Foreskin keratinocyte (primary cell): ENCODE measurements at places on chromosomes 2 and 18.

DNA sequence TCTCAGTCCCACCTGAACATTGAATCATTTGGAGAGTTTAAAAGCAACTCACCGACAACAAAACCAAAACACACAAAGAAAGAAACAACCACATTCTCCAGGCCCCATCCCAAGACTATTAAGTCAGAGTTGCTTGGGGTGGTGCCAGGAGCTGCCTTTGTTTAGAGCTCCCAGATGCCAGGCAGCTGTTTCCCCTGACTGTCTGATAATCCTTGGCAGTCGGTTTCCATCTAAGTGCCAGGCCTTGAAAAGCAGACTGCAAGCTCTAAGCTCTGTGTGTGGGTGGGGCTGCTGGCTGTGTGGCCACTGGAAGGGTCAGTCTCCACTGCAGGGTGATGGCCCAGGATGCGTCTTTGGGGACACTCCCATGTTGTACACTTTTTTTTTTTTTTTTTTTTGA lies 255.3 kb upstream of the AGAP1 start:
- DNase-seq = peak; percentile 28

- DNase-seq = peak; percentile 35
Observed at GRCh38 chr2:173571021-173571821, 216.5 kb downstream of the CDCA7 start.

GRCh38 chr2:26459991-26460612 lies 17.8 kb downstream of the OTOF start:
- DNase-seq = no peak

DNA sequence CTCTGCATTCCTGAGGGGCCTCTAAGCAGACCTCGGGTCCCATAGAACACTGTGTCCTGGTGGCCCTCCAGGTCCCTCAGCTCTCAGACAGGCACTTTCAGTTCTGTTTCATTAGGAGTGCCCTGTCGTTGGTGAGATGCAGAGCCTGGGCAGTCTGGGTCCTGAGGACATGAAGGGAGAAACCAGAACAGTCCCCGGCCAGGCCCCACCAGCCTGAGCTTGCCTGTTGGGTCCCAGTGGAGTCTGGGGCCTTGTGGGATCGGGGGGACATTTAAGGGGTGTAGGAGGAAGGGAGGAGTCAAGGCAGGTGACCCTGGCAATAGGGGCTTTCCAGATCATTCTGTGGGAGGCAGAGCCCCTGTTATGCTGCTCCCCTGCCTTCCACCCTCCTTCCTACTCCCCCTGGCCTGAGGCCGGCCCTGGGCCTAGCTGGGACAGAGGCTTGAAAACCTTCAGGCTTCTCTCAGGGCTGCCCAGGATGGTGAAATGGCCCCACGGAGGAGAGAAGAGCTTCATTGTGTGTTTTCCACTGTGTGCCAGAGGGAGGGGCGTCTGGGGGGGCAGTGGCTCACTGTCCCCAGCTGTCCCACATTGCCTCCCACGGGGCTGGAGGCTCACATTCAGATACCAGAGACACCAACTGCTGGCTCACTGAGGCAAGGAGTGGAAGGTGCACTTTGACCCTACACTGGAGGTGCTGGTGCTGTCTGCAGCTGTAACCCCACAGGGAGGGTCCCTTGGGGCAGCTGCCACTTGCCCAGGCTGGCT lies 26.6 kb upstream of the CATIP start:
- no peak for DNase-seq

- DNase-seq = no peak
Observed at GRCh38 chr18:79543861-79544385, 135.7 kb upstream of the CTDP1 start.

DNA sequence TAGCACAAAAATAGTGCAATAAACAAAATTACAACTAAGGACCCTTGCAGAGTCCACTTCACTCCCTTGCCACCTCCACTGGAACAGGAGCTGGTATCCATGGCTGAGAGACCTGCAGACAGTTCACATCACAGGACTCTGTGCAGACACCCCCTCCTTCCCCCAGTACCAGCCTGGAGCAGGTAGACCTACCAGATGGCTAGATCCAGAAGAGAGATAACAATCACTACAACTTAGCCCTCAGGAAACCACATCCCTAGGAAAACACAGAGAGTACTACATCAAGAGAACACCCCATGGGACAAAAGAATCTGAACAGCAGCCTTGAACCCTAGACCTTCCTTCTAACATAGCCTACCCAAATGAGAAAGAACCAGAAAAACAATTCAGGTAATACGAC lies 49.8 kb downstream of the FBXO15 start:
- no peak for DNase-seq

DNA sequence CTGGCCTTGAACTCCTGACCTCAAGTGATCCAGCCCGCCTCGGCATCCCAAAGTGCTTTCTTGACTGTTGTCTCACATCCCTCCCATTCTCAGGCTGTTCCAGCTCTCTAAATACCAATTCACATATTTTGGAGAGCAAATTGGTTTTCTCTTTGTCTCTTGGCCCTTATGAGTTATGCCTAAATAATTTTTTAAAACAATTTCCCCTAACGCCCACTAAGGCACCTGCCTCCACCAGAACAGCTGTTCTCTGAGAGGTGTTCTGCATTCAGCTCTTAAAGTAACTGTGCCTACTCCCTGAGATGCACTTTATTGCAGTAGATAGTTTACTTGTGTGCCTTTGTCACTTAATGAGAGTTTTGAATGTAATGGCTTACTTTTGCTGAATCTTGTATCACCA lies 6.9 kb downstream of the CCDC195 start:
- no peak for DNase-seq

DNA sequence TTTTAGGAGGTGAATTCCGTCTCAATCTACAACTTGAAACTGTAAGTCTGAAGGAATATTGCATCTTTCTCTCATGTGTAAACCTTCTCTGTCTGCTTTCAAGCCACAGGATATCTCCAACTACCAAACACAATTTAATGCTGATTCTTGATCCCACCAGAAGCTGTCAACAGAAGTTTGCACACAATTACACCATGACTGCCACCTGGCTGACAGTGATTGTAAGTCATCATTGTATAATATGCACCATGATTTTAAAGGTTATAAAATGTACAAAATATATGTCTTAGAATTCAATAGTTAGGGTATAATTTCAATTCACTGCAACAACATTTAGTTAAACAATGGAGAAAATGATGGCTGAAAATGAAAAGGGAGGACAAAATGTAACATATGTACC lies 18.4 kb downstream of the PREPL start:
- DNase-seq = no peak

- DNase-seq = no peak
Observed at GRCh38 chr2:120844070-120844738, 108.5 kb downstream of the GLI2 start.

GRCh38 chr2:174771631-174772471 lies 7.6 kb upstream of the CHRNA1 start:
- peak; percentile 61 for DNase-seq

DNA sequence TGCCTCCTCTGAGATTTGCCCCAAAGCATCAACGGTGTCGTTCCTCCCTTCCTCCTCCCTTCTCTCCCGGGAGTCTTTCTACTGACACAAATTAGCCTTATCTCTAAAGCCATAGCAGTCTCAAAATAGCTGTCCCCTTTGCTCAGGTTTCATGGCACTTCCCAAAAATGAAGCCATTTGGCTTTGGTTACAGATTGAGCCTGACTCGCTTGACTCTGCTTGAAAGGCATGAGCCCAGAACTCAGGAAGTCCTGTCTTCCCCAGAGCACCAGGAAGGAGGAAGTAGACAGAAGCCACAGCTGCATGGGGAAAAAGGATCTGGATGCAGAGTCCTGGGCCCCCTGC lies 234.4 kb upstream of the RGPD4 start:
- no peak for DNase-seq

- no peak for DNase-seq
Observed at GRCh38 chr2:180604077-180604476, 376.3 kb upstream of the UBE2E3 start.

DNA sequence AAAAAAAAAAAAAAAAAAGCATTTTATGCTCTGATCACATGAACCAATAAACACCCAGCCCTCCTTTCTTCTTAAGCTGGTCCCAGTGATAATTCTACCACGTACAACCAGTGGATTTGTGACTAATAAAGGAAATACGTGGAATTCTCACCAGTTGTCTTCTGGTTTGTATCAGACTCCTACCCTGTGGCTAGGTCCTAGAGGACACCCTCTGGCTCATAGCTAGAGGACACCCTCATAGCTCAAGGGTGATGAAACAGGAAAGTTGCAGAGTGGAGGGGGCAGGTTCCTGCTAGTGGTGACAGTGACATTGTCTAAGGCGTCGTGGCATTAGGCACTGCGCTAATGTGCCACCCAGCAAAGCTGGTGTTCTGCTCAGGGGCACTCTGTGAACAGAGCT lies 167.8 kb downstream of the BCL11A start:
- DNase-seq = peak; percentile 42

- no peak for DNase-seq
Observed at GRCh38 chr18:47797126-47797525, 133.3 kb downstream of the SMAD2 start.

DNA sequence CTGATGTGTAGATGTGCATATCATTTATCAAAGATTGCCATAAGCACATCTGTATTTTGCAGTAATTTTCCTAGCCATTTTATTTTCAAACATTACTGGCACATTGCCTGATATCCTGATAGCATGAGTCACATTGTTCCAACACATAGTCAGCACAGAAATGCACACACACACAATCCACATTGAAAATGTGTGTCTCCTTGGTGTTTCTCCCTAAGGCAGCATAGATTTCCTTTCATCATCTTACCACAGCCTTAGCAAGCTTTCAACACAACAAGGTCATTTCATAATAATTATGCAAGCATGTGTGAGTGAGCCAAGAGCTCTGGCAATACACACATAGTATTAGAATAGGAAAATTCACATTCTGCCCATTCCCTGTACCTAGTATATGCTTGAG lies 245.4 kb upstream of the MEIS1 start:
- peak; percentile 82 for DNase-seq

DNA sequence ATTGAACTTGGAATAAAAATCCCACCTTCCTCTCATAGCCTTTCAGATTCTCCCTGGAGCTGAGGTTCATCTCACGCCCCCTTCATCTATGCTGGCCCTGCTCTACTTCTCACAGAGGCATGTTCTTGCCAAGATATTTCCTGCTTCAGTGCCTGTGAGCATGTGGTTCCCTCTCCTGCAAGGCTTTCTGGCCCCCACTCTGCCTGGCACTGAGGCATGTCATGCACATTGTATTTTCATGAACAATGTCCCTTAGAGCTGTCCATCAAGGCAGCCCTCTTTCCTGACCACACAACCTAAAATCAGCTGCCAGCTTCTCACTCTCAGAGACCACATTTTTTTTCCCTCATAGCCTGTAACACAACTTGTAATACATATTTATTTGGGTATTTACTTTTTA lies 18.0 kb upstream of the HK2 start:
- no peak for DNase-seq

- no peak for DNase-seq
Observed at GRCh38 chr2:75142081-75142480, 57.2 kb downstream of the TACR1 start.

- no peak for DNase-seq
Observed at GRCh38 chr18:10261344-10262276, 192.8 kb upstream of the APCDD1 start.

- no peak for DNase-seq
Observed at GRCh38 chr18:3625742-3626091, 175.7 kb downstream of the TGIF1 start.

GRCh38 chr2:31386648-31387047 lies 27.9 kb downstream of the XDH start:
- DNase-seq = no peak
